ENCODE measurements at places on chromosomes 7 and 10.
A peak's percentile ranks its signal among the peaks of the same experiment; 100 is the strongest.

GRCh38 chr10:86200269-86200668 is 166.3 kb downstream of the GRID1 start:
- no peak for DNase-seq

DNA sequence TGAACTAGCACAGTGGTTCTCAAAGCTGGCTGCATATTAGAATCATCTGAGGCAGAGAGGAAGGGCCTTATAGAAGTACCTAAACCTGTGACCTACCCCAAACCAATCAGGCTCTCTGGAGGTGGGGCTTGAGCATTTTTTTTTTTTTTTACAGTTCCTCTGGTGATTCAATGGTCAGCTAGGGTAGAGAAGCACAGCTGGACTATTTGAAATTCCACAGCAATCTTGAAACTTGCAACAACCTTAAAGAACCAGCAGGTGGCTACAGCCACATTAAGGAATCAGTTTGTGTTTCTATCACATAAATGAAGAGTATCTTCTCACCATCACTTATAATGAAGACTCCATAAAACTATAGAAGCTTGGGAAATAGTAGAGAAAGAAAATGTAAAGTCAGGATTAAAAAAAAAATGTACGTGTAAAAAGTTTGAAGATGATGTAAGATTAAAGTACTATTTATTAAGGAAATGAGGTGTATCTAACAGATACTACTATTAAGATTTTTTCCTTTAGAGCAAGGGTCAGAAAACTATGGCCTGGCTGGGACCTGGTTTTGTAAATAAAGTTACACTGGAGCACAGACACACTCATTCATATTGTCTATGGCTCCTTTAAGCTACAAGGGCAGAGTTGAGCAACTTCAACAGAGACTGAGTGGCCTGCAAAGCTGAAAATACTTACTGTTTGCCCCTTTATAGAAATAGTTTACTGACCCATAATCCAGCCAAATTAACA is 3.8 kb downstream of the RTKN2 start:
- DNase-seq: no peak

DNA sequence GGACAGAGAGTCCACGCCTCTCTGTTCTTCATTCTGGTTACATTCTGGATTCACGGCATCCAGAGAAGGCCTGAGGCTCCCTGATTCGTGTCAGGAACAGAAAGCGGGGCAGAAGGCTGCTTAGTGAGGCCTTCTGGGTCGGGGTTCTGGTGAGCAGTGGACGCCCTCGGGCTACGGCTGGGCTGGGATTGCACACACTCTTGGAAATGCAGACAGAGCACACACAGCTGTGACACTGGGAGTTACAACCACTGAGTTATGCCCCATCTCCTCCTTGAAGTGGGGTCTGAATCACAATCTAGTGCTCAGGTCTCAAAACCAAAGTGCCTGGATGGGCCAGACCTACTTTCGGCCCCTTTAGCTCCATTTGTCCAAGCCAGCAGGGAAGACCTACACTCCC is 156.9 kb upstream of the GDF10 start:
- no peak for DNase-seq

DNA sequence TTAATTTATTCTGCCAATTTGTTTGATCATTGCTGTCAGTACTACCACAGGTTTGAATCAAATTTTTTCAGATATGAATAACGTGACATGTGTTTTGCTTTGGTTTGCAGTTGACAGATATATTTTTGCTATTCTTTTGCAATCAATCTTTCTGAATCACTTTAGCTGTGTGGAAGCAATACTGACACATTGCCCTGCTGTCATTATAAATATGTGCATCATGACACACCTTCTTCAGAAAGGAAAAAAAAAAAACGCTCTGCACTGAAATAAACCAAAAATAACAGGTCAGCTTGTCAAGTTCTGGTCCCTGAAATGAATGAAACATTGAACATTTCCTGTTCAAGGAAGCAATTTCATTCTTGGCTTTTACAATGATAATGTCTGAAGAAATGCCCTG is 93.8 kb upstream of the FAM13C start:
- DNase-seq: no peak

- no peak for DNase-seq
Observed at GRCh38 chr10:101388676-101389276, 34.8 kb downstream of the BTRC start.

- no peak for DNase-seq
Observed at GRCh38 chr10:121073728-121074127, 222.6 kb downstream of the WDR11 start.

DNA sequence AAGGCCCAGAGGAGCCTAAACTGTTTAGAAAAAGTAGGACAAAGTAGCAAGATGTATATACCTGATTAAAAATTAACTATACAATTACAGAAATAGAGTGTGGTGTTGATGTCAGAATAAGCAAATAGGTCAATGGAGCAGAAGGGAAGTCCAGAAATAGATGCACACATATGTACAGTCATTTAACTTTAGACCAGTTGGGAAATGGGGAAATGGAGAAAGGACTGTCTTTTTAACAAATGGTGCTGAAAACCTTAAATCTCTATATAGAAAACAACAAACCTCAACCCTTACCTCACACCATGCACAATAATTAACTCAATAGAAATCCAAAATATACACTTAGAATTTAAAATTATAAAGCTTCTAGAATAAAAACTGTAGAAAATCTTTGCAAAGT is 72.2 kb downstream of the CH25H start:
- no peak for DNase-seq

DNA sequence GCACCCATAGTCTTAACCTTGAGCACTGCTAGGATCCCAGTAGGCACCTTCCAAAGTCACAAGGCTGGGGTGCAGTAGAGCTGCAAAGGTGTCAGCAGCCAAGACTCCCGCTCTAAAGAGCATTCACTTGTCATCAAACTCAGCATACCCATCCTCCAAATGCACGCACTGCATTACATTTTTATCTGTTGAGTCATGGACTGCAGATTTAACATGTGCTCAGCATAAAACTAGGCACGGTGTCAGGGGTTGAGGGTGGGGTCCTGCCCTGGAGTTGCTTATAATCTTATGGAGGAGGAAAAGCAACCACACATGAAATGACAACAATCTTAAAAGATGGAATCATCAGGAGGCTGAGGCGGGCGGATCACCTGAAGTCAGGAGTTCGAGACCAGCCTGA is 102.6 kb downstream of the PARP12 start:
- DNase-seq: no peak

DNA sequence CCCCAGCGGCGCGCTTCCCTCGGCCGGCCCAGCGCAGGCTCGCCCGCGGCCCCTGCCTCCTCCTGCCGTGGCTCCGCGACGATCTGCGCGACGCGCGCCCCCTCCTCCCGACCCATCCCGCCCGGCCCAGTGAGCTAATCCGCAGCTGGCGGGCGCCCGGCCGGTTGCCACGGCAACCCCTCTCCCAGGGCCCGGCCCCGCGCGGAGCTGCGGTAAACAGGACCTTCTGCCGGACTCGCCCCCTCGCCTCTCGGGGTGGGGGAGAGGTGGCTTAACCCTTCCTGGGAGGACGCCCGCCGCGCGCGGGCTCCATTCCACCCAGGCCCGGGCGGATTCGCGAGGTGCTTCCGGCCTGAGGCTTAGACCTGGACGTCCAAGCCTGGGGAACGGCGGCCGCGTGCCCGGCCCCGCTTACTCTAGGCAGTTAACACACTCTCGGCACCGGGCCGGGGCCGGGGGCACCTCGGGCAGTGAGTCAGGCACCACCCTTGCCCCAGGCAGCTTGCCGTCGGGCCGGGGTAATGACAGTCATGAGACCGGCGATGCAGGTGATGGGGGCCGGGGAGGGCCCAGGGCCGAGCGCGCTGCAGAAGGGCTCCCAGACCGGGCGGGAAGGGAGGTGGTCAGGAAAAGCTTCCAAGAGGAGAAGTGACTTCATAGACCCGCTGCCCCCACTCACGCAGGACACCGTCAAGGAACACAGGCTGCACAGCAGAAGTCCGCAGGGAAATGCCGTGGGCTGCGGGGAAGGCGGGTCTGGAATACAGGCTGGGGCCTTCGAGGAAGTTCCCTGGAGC is at the start of gene DENND2A:
TSS of gene DENND2A (minus strand) at position 87 of the 797 bp plus-strand sequence. CDS start 38,416 bp downstream, outside the sequence.
- DNase-seq: peak; percentile 52

DNA sequence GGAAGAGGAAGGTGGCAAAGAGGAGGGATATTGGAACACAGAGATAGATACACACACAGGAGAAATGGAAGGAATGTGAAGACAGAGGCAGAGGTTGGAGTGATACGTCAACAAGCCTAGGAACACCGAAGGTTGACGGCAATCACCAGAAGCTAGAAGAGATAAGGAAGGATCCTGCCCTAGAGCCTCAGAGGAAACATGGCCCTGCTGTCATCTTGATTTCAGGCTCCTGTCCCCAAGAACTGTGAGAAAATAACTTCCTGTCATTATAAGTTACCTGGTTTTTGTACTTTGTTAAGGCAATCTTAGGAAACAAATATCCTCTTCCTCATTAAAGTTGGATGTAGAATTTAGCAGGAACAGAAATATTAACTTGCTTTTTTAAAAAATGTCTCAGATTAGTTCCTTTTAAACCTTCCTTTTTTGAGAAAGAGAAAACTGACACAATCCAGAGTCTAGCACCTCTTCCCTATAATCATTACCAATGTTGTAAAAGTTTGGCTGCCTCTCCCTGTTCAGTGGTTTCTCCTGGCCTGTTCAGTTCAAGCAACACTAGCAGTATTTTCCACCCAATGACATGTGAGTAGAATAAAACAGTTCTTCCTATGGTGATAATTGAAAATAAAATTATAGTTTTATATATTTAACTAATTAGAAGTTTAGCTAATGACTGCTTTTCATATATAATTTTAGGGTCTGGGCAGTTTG is 28.8 kb upstream of the GNAI1 start:
- DNase-seq: no peak

DNA sequence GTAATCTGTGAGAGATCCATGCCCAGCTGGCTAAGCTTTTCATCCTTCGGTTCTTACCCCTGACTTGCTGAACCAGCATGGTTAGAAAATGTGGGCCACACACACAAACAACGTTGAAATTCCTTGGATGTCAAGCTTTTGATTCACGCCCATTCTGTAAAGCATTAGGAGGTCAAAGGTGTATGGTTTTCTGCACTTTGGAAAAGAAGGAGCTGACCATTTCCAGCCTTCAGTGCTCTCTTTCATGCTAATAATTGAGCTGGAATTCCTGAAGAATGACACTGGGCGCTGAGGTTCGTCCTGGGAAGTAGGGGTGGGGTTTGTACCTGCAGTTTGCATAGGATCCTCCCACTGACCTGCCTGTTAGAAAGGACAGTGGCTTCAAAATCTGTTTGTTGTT is 23.1 kb downstream of the KLF6 start:
- DNase-seq: no peak

DNA sequence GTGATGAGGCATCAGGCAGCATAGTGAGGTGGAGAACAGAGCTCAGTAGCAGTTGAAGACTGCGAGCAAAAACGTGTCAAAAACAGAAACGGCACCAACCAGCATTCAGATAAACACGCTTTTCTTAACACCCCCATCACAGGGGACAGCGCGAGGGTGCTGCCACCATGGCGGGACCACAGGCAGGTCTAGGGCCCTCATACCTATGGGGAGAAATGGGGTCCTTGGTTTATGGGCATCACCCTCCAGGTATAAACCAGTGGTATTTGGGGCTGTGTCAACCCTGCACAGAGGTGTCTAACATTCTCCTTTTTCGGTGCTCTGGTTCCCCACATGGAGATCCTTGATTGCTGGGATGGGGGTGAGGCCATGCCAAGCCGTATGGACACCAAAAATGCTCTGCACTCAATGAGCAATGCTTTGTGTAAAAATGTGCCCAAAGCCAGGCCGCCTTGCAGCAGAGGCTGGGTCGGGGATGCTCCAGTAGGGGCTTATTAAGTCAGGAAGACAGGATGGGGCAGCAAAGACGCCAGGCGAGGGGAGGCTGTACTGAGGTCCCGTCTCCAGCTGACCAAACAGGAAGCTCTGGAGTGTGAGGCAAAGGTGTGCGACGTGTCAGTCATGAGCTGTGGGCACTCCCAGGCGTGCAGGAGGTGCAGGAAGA is 191.5 kb downstream of the WDR37 start:
- no peak for DNase-seq

GRCh38 chr7:132422502-132423111 is 153.7 kb downstream of the PLXNA4 start:
- no peak for DNase-seq

GRCh38 chr7:40239755-40240303 is 105.0 kb downstream of the SUGCT start:
- no peak for DNase-seq

GRCh38 chr10:85976267-85976793 is 390.3 kb downstream of the GRID1 start:
- no peak for DNase-seq

DNA sequence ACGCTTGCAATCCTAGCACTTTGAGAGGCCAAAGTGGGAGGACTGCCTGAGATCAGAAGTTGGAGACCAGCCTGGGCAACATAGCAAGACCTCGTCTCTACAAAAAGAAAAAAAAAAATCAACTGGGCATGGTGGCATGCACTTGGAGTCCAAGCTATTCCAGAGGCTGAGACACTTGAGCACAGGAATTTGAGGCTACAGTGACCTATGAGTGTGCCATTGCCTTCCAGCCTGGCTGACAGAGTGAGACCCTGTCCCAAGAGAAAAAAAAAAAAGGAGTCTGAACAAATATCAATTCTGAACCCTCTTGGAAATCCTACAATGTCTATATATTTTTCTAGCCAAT is 126.8 kb upstream of the NRP1 start:
- DNase-seq: no peak

GRCh38 chr7:132066761-132067171 is 509.5 kb downstream of the PLXNA4 start:
- DNase-seq: peak; percentile 52

DNA sequence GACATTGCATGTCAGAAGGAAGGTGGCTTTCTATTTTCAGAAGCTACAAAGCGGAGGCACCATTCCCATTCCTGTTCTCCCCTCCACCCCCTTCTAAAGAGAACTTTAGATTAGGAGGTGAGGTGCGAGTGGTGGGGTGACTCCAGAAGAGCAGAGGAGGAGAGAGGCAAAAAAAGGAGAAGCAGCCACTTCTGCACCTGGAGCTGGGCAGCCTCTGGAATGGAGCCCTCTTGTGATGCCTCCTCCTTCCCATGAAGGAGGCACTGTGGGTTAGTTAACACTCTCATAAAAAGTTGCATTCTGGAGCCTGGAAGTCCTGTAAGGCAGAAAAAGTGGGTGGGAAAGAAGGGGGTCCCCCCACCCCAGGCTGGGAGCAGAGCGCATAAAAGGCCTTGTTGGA is 4.8 kb downstream of the PTF1A start:
- DNase-seq: peak; percentile 62

Measured in DMS79 treated with DMSO at 0.1 percent for 48 hours (cell line).